Fibroblast of the aortic adventitia (primary cell): ENCODE measurements at places on chromosomes 2 and 18.

GRCh38 chr18:76953156-76953555 is 130.8 kb downstream of the ZNF236 start:
- peak; percentile 21 for DNase-seq

DNA sequence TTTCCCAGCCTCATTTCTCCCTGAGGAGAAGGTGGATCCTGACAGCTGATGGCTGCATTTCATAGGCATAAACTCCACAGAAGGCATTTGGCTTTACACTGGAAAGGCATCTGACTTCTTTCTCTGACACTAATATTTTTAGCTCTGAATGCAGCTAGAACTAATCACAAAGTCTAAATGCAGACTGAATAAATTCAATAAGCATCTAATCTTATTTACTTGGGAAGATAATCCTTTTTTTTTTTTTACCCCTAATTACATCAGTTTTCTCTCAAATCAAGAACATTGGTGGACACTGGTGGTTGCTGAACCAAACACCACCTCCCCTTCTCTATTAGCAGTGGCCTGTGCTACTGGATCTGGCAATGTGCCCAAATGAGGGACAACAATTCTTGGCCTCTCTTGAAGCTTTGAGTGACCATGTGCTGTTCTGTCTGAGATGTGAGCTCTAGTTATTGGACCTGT is 50.9 kb upstream of the CD226 start:
- DNase-seq = no peak

GRCh38 chr2:46647041-46647440 is 167.7 kb downstream of the TMEM247 start:
- no peak for DNase-seq

DNA sequence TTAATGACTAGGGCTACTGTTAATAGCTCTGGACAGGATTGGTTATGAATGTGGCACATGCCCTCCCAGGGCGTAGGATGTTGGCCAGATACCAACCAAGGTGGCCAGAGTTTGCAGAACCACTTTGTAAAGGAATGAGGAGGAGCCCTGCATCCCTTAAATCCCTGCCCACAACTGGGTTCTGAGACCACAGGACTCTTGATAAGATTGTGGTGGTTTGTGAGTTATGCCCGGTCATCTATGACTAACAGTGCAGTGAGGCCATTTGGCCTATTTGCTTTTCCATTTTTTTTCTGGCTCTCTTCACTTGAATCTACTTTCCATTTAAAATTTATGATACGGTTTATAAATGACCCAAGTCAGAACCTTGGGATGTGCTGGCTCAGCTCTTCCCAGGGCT is 294.5 kb downstream of the PRKCE start:
- peak; percentile 96 for DNase-seq

GRCh38 chr2:151947813-151948165 is 119.6 kb upstream of the ARL5A start:
- DNase-seq = peak; percentile 43

GRCh38 chr18:26091047-26091630 is 726 bp upstream of the SS18 start:
- no peak for DNase-seq

- no peak for DNase-seq
Measured at GRCh38 chr2:8725838-8726237, 44.0 kb downstream of the ID2 start.

DNA sequence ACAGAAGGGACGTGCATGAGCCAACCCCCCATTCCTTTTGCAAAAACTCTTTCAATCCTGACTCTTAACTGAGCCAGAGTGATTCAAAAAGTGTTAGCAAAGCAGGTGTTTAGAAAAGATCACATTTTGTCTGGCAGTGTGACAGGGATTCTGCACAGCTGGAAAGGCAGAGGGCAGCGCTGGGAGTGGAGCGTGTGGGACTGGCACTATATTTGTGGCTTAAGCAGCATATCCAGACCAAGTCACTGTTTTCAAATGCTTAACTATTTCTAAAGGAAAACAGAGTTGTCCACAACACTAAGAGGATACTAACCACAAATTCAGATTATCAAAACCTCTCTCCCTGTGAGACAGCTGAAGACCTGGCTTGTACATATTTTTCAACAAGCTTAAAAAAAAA is 19.0 kb downstream of the CABYR start:
- DNase-seq = no peak

- peak; percentile 16 for DNase-seq
Measured at GRCh38 chr18:60092073-60092472, 192.3 kb downstream of the PMAIP1 start.

DNA sequence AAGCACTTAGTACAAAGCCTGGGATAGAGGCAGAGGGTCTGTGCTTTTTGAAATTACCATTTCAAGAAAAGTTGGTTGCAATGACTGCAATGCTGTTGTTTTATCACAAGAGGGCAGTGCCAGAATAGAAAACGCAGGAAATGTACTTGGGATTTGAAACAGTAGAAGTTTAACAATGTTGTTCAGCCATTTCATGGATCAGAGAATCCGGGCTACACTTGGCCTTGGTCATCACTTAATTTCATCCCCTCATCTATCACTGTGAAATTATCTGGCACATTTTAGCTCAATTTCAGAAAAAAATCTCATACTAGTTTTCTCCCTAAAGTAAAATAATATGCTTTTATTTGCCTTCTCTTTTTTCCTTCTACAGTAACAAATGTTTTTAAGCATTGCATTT is 70.8 kb downstream of the RAPGEF4 start:
- DNase-seq = peak; percentile 75

GRCh38 chr2:215748446-215748845 is 264.9 kb downstream of the MREG start:
- peak; percentile 48 for DNase-seq

- DNase-seq = no peak
Measured at GRCh38 chr2:45691171-45691999, 39.9 kb downstream of the PRKCE start.

- DNase-seq = no peak
Measured at GRCh38 chr18:44834867-44835469, 154.3 kb downstream of the SETBP1 start.

GRCh38 chr2:16270441-16270840 is 330.1 kb downstream of the MYCN start:
- DNase-seq = no peak

GRCh38 chr2:233999182-233999581 is 51.3 kb upstream of the SPP2 start:
- no peak for DNase-seq

- no peak for DNase-seq
Measured at GRCh38 chr18:39600894-39601293, 2035.3 kb upstream of the CELF4 start.

DNA sequence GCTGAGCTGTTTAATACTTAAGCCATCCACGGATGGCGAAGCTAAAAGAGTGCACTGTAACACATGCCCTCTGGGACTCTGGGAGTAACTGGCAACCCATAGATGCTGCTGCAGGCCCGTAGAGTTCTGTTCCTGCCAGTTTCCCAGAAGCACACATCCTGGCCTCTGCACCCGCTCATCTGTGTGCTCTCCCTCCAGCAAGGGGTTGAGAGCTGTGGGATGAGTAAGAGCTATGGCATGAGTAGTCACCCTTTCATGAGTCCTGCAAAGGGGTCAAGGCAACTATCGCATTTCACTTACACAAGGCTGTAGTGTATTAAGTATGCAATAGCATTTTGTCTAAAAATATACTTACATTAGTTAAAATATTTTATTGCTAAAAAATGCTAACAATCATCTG is 1341.8 kb upstream of the NXPH2 start:
- no peak for DNase-seq

- DNase-seq = no peak
Measured at GRCh38 chr2:78290581-78291214, 734.8 kb upstream of the REG3G start.

DNA sequence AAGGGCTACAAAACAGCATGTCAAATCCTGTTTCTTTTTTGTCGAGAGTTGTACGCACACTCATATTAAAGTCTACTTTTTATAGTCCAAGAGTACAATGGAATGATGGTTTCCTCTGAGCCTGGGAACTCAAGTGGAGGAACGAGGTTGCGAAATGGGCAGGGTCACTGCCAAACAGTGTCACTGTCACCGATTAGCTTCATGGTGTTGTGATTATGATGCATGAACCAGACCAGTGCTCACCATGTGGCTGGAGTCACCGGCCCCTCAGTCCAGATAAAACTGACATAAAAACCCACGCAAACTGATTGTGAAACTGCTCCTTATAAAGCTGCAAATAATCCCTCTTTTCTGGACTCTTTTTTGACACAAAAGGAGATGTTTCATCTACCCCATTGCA is 122.0 kb downstream of the COPS8 start:
- DNase-seq = peak; percentile 98

GRCh38 chr2:151097128-151097527 is 164.5 kb downstream of the RBM43 start:
- DNase-seq = peak; percentile 18

DNA sequence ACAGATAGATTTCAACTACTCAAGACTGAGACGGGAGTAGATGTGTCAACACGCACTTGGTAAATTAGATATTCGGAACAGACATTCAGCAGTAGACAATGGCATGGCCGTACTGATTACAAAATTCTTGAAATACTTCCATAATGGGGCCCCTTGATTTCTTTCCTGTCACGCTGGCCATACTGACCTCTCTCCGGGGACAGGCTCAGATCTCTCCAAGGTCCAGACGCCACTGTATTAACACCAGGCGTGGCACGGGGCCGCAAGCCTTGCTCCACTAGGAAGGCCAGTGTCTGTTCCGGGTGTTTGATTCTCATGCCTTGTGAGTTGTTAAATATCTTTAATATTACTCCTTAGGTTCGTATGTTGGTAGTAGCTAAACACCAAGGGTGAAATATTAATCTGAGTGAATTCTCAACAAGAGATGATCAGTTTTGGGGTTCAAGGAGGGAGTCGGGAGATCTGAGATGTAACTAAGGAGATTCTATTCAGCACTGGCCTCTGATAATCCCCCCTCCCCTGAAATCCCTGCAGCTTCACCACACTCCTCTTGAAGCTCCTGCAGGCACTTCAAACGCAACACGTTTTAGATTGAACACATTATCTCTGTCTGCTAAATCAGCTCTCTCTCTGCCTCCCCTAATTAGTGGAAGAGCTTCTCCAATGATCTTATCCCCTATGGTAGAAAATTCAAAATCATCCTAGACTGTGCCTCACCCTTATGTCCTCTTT is 2.2 kb upstream of the EHD3 start:
- DNase-seq = no peak

- DNase-seq = no peak
Measured at GRCh38 chr18:6374935-6375529, 39.7 kb downstream of the L3MBTL4 start.
